ENCODE measurements at places on chromosomes 3 and 15. TPM values are rescaled to one million over a fixed set of nuclear protein-coding genes. Genes with fewer than 3 reads are reported as not detected.

The TMEM212 gene
- total RNA-seq, result not detected

The MYL3 gene
- total RNA-seq, result not detected

The NR2E3 gene
- 0.59 TPM for total RNA-seq

DNA sequence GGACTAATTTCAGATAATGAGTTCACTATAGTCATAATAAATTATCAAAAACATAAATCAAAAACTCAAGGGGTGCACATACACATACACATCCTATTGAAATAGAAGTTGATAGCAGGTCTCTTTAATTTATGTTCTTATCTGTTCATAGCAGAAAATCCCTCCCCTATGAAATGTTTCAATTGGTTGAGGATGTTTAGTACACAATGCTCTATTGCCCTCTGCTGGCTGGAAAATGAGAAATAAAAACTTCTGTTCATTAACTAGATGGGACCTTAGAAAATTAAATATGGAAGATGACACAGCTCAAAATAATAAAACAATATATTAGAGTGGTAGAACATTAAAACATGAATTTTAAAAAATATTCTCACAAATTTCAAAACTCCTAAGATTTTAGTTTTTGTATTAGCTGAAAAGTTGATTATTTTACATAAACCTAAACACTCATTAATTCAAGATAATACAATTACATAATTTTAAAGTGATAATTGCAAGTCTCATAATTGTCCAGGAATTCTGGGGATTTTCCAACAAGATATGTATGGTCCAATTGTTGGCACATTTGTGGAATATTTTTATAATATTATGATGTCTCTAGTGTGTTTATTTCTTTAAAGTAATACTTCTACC lies 735.0 kb downstream of the ROBO1 start:
- H3K36me3 ChIP-seq, result no peaks in the 10 kb centered on the region
- H3K27ac ChIP-seq, result no peak overlapping the region
- H3K27me3 ChIP-seq, result no peaks in the 10 kb centered on the region
- no peak for DNase-seq
- no peak overlapping the region for H3K4me3 ChIP-seq

The RGMA gene
- total RNA-seq, result 5.5 TPM

DNA sequence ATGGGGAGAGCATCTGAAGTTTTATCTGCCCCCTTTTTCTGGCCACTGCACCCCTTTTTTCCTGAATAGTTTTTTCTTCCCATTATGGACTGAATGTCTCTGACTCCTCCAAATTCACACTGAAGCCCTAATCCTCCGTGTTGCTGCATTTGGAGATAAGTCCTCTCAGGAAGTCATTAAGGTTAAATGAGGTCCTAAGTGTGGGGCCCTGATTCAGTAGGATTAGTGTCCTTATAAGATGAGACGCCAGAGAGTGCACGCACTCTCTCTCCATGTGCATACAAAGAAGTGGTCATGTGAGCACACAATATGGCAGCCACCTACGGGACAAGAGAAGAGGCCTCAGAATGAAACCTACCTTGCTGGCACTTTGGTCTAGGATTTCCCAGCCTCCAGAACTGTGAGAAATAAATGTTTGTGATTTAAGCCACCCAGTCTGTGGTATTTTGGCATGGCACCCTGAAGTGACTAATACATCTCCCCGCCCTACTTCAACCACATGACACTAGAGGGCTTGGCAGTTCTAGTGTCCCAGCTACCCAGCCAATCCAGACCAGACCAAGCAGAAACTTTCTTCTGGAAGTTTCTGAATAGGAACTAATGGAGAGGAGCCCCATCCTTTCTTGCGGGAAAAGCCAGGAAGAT lies 191.3 kb downstream of the PDE8A start:
- DNase-seq, result no peak
- H3K4me1 ChIP-seq, result peaks cover 16% of the 10 kb centered on the region
- H3K4me3 ChIP-seq, result no peak overlapping the region
- H3K36me3 ChIP-seq, result no peaks in the 10 kb centered on the region
- no peak overlapping the region for H3K27ac ChIP-seq
- H3K27me3 ChIP-seq, result no peaks in the 10 kb centered on the region

The AGBL1 gene
- not detected for total RNA-seq

The CPNE4 gene
- total RNA-seq, result not detected

The GRK7 gene
- total RNA-seq, result not detected

GRCh38 chr15:63073497-63074172 lies 31.1 kb downstream of the TPM1 start:
- no peak overlapping the region for H3K27ac ChIP-seq
- no peaks in the 10 kb centered on the region for H3K27me3 ChIP-seq
- no peaks in the 10 kb centered on the region for H3K36me3 ChIP-seq
- no peak for DNase-seq

GRCh38 chr3:54191220-54191619 lies 68.9 kb downstream of the CACNA2D3 start:
- DNase-seq, result no peak
- peaks cover 14% of the 10 kb centered on the region for H3K27me3 ChIP-seq
- H3K4me1 ChIP-seq, result no peaks in the 10 kb centered on the region
- no peak overlapping the region for H3K27ac ChIP-seq

DNA sequence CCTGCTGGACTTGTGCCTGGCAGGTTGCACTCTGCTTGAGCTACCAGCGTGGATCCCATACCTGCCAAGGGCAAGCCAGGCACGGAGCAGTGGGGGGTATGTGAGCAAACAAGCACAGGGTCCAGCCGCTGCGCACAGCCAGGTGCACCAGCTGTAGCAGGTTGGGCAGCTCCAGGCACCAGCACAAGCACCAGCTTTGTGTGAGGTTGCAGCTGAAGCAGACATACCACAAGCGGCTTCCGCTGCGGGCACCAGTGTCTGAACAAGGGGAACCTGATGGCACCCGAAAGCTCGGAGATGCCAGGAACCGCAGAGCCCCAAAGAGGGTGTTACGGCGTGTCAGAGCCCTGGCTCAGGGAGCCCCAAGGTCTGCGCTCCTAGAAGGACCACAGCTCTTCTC lies 472.7 kb upstream of the ARL6 start:
- no peak for DNase-seq
- no peaks in the 10 kb centered on the region for H3K27me3 ChIP-seq
- no peaks in the 10 kb centered on the region for H3K36me3 ChIP-seq
- no peaks in the 10 kb centered on the region for H3K4me1 ChIP-seq

The HDAC11 gene
- 16.1 TPM for total RNA-seq

DNA sequence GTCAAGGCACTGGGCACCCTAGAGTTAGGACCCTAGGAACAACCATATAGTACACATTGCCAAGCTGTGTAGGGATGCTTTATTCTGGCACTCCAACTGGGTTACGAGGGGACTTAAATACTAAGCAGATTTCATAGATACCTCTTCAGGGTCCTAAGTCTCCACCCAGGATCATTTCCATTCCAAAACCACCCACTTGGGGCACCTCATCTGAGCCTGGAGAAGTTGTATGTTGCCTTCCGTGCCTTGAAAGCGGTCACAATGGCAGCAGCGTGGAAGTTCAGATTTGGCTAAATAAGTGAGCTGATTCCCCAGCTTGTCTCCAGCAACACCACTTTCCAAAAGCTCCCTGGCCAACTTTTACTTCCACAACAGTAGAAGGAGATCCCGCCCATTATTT lies 4.6 kb downstream of the TMEM202 start:
- H3K4me1 ChIP-seq, result no peaks in the 10 kb centered on the region
- no peak for DNase-seq
- no peaks in the 10 kb centered on the region for H3K36me3 ChIP-seq
- H3K27me3 ChIP-seq, result peaks cover 54% of the 10 kb centered on the region
- H3K4me3 ChIP-seq, result no peak overlapping the region

DNA sequence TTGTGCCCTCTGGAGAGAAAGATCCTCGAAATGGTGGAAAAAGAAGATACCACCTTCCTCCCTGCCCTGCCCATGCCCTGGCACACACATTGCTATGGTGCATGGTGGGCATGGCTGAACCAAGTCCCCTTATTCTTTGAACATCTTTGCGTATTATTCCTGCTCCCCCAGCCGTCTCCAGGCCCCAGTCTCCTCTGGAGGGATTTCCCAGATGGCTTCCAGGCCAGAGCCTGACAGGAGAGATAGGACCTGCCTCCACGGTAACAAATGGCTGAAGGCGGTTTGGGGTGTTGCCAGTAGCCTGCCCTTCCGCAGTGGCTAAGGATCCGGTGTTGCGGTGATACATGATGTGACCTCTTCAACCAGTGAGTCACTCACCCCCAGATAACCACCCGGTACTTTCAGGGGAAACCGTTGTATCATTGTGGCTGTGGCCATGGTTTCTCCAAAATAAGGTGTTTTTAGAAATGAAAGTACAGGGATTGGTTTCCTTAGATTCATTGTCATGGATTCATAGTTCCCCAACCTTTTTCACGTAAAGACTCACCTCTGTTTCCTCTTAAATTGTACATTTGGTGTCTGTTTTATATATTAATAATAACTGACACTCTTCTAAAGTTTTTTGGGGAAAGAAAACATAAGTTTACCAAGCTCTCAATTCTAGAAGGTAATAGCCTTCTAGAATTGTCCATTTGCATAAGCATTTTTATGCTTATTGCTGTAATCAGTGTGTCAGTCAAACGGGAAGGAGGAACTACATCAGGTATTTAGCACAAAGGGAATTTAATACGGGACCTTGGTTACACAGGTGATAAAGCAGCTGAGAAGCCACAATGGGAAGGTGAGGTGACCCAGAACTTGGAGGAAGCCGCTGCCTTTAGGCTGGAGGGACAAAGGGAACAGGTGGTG lies 25.9 kb downstream of the SMAD3 start:
- H3K27me3 ChIP-seq, result no peaks in the 10 kb centered on the region
- DNase-seq, result peak; percentile 90
- no peaks in the 10 kb centered on the region for H3K36me3 ChIP-seq
- H3K4me3 ChIP-seq, result peak overlapping the region; percentile 2
